Stimulated activated CD8-positive, alpha-beta memory T cell treated with anti-CD3 and anti-CD28 coated beads, Interleukin-7, amount 100 ng/mL, for 4 hours (primary cell): ENCODE measurements at places on chromosomes 2 and 18.

GRCh38 chr2:95374029-95374428 is 28.5 kb upstream of the FAHD2A start:
- no peak for DNase-seq

- DNase-seq = no peak
Measured at GRCh38 chr2:239204876-239205468, 195.8 kb downstream of the HDAC4 start.

- no peak for DNase-seq
Measured at GRCh38 chr18:10525371-10525691, 496 bp upstream of the NAPG start.

- DNase-seq = no peak
Measured at GRCh38 chr2:98901291-98901690, 34.7 kb downstream of the CRACDL start.

DNA sequence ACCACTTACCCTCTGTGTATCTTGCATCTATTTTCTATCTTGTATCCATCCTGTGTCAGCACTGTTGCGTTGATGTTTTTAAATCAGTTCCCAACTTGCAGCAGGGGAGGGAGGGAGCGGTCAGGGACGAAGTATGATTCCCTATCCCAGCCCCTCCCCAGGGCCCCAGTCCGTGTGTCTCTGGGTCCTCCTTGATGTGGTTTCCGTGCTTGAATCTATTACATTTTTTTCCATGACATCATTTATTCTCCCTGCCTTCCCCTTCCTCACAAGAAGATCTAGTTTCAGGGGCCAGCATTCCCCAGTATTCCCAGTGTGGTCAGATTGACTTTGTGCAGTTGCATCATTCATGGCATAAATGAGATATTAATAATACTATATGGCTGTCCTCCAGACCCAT is 479.3 kb downstream of the PTPRM start:
- no peak for DNase-seq

- no peak for DNase-seq
Measured at GRCh38 chr2:46351098-46351749, 54.0 kb downstream of the EPAS1 start.

- no peak for DNase-seq
Measured at GRCh38 chr2:47033102-47033880, 117.7 kb upstream of the MCFD2 start.

- DNase-seq = no peak
Measured at GRCh38 chr2:68727683-68728375, 6.8 kb upstream of the ARHGAP25 start.

DNA sequence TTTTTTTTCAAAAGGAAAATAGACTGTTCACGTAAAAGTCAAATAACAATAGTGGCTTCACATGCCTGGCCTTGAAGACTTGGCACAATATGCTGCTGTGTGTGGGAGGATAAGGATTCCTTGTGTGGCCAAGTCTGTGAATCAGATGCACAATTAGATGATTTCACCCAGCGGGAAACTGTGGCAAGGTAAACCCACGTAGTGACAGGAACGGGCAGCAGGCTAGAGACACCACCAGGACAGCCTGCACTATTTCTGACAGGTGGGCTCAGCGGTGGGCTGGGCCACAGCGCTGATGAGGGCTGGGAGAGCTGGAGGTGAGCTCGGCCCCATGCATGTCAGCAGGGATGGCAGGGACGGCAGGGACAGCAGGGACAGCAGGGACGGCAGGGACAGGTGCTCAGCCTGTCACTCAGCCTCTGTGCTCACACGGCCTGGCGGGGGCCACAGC is 21.6 kb downstream of the SNORC start:
- no peak for DNase-seq

DNA sequence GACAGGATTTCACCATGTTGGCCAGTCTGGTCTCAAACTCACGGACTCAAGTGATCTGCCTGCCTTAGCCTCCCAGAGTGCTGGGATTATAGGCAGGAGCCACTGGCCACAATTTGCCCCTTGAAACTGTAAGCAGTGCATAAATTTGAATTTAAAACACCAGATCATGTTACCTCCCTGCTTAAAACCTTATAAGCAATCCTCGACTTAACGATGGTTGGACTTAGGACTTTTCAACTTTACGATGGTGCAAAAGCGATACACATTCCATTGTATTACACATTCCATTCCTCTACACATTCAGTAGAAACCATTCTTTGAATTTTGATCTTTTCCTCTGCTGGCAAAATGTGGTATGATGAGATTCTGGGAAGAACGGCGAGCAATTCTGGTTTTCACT is 23.2 kb upstream of the EFR3B start:
- DNase-seq = no peak

DNA sequence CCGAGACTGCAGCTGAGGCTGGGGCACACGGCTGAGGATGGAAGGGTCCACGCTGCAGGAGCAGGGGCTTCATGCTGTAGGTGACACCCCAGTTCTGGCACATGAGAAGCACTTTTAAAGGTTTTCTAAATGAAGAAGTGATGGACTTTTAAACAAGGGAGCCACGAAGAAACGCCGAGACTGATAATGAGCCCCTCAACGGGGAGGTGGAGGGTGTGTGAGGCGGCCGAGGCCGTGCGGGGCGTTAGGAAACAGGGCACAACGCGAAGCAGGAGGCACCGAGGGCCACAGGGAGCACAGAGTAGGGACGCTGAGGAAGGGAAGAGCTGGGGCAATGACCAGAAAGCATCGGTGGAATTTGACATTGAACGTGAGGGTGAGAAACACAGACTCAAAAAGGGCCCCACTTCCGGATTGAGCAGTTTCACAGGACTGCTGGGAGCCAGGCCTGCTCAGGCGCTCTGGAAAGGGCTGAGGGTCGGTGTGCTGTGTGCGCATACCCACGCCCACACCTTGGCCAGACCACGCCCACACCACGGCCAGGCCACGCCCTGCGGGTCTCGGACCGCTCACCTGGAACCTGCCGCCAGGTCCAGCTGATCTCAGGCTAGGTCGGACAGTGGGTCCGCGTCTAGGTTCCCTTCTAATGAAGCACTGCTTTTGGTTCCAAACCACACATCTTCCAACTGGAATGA is 115.7 kb downstream of the GYPC start:
- DNase-seq = no peak

- no peak for DNase-seq
Measured at GRCh38 chr2:199581408-199581807, 123.7 kb upstream of the SATB2 start.

- DNase-seq = no peak
Measured at GRCh38 chr2:188403676-188404075, 112.0 kb downstream of the GULP1 start.

DNA sequence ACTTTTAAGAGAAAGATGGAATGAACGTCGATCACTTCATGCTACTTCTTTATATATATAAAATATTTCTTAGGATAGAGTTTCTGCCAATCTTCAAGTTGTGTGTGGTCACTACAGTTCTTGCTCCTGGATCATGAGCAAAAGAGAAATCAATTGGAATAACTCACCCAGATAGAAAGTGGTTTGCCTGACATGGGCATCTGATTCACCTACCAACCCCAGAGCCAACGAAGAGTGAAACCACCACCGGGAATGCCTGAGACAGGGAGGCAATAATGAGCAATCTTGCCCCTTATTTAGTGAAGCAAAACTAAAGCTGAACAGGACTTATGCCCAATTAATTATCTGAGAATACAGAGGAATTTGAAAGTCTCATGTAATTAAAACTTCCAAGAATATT is 250.2 kb upstream of the REG3G start:
- no peak for DNase-seq

DNA sequence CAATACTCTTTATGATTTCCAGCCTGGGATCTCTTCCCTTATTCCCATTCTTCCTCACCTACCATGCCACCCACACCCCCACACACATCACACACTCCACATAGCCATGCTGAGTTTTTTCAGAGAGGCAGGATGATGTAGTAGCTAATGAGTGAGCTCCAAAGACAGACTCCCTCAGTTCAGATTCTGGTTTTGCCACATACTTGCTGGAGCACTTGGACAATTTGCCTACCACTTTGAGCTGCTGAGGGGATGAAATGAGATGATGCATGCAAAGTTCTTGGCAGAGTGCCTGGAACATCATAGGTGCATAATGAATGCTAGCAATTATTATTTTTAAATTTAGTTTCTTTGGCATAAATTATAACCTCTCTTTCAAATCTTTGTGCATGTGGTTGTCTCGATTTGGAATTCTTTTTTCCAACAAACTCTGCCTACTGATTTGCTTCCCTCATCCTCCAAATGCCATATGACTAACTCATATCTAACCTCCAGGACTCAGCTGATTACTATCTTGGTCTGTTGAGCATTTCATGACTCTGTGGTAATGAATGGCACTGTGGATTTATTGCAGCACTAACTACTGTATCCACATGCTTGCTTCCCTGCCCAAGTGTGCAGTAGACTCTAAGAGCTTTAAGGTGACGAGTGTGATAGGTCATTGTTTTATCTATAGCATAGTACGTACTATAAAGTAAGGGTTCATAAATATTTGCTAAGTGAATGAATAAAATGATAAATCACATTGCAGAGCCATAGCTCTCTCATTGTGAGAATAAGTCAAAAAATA is 99.1 kb downstream of the TACR1 start:
- DNase-seq = no peak

DNA sequence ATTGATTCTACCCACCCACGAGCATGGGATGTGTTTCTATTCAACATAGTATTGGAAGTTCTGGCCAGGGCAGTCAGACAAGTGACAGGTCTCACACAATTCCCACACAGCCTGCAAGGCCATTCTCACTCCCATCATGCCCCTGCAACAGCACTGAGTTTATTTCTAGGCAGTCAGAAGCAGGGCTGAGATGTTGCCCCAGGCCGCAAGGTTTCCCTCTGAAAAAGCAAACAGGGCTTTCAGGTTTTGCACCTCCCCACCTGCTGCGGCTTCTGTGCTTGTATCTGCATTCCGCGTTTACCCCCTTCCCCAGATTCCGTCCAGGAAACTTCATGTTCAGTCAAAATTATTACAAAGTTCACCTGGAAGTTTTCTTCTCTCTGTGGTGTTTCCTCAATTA is 9.4 kb upstream of the TACR1 start:
- no peak for DNase-seq

DNA sequence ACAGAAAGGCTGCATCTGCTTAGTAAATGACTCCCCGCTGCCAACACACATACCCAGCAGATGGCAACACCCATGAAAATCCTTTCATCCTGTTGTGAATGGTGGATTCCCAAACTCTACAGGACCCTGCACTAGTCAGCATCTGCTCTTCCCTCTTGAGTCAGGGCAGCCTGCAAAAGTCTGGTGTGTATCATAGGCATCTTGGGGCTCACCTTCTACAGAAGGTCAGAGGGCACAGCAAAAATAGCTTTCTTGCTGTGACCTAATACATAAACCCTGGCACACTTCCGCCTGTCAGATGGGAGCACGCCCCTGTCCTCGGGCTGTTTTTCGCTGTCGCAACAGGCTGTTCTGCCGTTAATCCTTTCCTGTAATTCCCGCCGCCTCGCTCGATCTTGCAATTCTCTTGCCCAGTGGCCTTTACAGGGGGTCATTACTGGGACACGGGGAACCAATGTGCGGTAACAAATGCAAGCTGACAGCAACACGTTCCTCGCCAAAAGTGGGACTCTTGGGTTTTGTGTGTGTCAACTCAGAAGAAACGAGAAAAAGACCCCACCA is 19.9 kb upstream of the SCYGR1 start:
- no peak for DNase-seq
